ENCODE measurements at places on chromosomes 13 and 19.

- DNase-seq: no peak
Observed at GRCh38 chr13:111267784-111268183, 52.7 kb upstream of the TEX29 start.

DNA sequence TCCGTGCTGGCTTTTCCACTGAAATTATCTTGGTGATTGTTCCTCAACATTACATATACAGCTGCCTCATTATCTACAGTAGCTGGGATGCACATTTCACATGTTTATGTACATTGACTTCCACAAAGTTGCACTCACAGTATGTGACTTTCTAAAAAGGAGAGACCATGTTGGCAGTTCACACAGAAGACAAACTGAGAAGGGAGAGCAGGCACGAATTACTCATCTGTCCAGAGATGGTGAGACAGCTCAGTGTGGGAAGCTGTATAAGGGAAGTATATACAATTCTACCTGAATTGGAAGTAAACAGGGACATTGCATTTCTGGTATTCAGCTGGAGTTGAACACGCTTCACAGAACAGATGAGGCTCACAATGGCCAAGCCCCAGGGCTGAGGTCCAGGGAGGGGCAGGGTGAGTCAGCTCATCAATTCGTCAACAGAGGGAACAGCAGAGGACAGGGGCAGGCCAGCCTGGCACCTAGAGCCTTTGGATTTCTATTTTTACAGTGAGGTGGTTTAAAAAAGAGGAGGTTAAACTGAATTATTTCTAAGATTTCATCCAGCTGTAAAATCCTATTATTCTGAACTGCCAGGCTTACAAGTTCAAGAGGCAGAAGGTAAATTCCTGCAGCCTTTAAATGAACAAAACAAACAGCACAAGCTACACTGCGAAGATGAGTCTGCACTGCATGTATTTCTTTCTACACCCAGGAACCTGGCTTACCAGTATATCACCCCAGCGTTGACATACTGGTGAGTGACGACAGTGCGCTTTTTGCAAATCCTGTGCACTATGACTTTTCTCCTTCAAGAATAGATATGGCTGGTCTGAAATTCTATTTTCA, 9.8 kb downstream of the PARP4 start:
- DNase-seq: no peak

GRCh38 chr13:39515224-39515714, 87.7 kb downstream of the LHFPL6 start:
- DNase-seq: no peak

- DNase-seq: no peak
Observed at GRCh38 chr13:110471156-110471832, 90.2 kb downstream of the RAB20 start.

- no peak for DNase-seq
Observed at GRCh38 chr13:53010374-53011105, 18.1 kb upstream of the OLFM4 start.

- DNase-seq: peak; percentile 28
Observed at GRCh38 chr13:73715114-73715910, 418.9 kb downstream of the KLF12 start.

- no peak for DNase-seq
Observed at GRCh38 chr13:109408591-109409382, 377.6 kb downstream of the IRS2 start.

GRCh38 chr13:110067355-110068175, 239.4 kb downstream of the COL4A1 start:
- no peak for DNase-seq

- DNase-seq: no peak
Observed at GRCh38 chr13:45402641-45403040, 15.5 kb downstream of the SLC25A30 start.

DNA sequence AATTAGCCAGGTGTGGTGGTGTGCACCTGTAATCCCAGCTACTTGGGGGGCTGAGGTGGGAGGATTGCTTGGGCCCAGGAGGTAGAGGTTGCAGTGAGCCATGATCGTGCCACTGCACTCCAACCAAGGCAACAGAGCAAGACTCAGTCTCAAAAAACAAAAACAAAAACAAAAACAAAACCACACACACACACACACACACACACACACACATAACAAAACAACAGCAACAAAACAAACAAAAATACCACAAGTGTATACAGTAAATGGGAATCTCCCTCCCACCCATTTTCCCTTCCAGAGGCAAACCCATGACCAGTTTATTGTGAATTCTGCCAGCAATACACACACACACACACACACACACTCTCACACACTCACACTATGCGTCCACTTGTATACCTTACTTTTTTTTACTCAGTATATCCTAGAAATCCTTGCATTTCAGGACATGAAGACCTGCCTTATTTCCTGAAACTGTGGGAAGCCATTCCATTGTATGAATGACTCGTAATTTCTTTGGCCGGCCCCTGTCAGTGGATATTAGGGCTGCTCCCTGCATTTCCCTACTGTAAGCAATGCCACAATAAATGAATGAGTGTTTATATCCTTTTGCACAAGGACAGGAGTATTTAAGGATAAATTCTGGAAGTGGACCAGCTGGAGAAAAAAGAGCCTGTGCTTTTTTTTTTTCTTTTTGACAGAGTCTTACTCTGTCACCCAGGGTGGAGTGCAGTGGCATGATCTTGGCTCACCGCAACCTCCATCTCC, 6.9 kb upstream of the PLEKHF1 start:
- DNase-seq: no peak

DNA sequence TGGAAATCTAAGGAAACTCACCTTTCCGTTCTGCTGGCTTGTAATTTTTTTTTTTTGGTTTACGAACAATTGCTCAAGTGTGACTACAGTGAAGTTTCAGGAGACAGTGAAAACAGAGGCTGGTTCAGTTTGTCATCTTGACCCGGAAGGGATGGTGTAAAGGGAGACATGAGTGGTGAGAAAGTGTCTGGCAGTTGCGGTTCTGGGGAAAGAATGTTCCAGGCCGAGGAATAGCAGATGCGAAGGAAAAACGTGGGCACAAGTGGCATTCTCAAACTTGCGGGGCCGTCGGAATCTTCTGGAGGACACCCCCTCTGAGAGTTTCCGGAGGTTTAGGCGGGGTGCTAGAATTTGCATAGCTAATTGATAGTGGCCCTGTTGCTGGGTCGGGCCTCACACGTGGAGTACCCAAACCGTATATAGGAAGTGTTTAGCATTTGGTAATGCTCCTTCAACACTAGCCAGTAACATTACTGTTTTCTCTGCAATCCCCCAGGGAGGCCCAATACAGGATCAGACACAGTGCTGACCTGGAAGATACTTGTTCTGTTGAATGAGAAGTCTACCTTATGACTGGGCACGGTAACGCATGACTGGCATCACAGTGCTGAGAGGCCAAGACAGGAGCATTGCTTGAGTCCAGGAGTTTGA, 2.8 kb upstream of the TNFSF9 start:
- DNase-seq: no peak

DNA sequence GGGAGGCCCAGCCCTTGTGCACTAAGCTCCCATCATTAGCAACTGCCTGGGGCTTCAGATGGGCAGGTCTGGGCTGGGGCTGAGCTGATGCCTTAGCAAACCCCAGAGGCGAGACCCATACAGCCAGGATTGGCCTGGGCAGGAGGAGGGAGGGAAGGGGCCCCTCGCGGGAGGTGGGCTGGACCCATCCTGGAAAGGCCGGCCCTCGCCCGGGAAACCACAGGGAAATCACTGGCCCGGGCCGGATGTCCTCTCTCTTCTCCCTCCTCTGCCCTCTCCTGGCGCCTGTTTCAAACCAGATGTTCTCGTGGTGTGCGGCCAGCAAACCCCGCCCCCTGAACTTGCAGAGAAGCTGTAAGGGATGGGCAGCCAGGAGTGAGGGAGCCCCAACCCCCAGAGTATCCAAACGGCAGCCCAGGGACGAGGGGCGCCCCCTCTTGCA, 43.1 kb downstream of the TMEM255B start:
- DNase-seq: no peak

DNA sequence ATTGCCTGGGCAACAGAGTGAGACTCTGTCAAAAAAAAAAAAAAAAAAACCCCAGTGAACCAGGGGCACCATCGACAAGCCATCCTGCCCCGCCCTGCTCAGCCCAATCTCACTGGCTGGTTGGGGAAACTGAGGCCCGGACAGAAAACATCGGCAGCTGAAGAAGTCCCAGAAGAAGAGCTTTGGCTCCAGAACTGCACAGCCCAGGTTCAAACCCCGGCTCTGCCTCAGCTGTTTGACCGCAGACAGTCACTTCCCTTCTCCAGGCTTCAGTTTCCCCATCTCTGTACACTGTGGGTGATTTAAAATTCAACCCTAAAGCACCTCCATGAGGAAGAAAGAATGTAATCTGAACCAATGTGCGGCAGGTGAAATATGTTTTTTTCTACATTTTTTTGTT, 9.4 kb upstream of the SEMA6B start:
- DNase-seq: no peak

GRCh38 chr13:40384976-40385857, 281.2 kb downstream of the FOXO1 start:
- DNase-seq: no peak

DNA sequence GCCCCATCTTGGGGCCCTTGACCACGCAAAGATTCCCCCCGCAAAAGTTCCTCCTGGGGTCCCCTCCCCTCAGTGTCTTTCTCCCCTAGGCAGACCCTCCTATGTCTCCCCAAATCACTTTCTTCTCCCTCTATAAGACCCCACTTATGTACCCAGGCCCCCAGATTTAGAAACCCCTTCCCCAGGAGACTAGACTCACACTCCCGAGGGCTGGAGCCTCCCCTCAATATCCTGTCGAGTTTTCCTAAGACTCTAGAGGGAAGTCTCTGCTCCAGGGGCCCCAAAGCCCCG, 1.4 kb downstream of the SLC1A5 start:
- DNase-seq: no peak

DNA sequence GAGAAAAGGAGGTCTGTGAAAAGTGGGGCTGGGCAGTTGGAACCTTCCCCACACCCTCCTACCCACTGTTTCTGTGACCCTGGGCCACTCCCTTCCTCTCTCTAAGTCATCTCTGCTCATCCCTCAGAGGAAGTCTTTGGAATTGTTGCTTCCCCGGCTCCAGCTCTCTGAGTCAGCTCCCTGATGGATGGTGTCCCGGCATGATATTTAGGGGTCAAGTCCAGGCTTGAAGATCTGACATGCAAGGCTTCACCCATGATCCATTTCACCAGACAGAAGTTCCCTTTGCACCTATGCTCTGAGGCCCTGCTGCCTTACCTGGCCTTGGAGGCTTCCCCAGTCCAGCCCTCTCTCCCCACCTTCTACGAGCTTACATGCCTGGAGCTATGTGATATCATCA, 13.3 kb downstream of the EXOC3L2 start:
- no peak for DNase-seq

- DNase-seq: no peak
Observed at GRCh38 chr13:21242236-21242635, 65.8 kb downstream of the MRPL57 start.

DNA sequence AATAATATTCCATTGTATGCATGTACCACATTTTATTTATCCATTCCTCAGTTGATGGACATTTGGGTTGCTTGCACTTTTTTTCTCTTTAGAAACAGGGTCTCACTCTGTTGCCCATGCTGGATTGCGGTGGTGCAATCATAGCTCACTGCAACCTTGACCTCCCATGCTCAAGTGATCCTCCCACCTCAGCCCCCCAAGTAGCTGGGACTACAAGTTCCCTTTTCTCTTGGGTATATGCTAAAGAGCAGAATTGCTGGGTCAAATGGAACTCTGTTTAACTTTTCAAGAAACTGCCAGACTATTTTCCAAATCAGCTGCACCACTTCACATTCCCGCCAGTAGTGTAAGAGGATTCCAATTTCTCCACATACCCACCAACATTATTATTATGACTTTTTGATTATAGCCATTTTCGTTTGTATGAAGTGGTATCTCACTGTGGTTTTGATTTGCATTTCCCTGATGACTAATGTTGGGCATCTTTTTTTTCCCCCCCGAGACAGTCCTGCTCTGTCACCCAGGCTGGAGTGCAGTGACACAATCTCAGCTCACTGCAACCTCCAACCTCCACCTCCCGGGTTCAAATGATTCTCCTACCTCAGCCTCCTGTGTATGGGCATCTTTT, 7.6 kb upstream of the IPO5 start:
- no peak for DNase-seq

- no peak for DNase-seq
Observed at GRCh38 chr13:44870456-44870929, 118.8 kb downstream of the NUFIP1 start.

GRCh38 chr19:10863107-10863717, 8.1 kb upstream of the CARM1 start:
- no peak for DNase-seq

DNA sequence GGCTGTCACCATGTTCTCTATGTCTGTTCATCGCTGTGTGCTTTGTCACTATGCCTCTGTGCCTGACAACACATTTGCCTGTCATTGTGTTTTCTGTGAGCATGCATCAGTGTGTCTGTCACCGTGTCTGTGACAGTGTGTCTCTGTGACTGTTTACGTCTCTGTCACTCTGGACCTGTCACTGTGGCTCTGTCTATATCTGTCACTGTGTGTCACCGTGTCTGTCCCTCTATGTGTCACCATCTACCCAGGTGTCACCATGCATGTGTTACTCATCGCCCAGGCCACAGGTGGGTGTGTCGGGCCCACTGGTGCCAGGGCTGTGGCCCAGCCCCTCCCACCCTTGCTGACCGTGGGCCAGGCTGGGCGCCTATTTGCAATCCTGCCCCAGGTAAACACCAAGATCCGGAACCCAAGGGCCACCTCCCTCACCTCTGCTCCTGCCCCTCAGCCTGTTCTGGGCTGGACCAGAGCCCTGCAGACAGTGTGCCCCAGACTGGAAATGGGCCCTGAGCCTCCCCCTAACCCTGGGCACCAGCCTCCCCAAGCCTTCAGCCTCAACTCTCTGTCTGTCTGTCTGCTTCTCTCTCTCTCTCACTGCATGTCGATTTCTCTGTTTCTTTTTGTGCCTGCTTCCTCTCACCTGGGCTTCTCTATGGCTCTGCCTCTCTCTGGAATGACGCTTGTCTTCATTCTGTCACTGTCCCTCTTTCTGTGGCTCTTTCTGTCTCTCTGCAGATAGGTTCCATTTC, 7.7 kb downstream of the IRF2BP1 start:
- no peak for DNase-seq

DNA sequence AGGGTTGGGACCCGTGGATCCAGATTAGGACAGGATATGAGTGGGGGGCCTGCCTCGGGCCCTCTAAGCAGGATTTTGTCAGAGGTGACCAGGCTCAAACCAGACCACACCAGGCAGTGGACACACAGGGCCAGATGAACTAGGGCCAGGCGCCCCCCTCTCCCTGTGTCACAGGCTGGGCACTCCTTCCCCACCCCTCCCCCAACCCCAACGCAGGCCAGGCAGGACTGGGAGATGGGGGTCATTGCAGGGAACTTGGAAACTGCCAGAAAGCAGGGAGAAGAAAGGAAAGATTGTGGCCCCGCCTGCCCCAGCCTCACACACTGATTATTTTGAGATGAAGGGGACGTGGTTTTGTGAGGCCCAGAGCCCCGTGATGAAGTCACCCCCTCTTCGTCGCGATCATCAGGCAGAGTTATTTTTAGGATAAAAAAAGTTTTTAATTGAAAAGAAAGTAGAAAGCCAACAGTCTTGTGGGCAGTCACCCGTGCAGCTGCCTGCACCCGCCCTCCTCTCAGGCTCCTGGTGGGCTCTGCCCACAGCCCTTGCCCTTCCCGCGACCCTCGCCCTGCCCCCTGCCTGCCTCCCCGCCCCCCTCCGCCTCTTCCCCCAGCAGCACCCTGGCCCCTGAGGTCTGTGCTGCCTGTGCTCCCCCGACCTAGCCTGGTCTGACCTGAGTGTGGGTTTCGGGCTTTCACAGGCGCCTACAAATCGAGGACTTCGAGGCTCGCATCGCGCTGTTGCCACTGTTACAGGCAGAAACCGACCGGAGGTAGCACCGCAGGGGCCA, 1.9 kb upstream of the YJEFN3 start:
- DNase-seq: no peak

All from stimulated activated CD4-positive, alpha-beta T cell treated with anti-CD3 and anti-CD28 coated beads, Interleukin-1b, Interleukin-23, amount 100 ng/mL, for 4 hours (primary cell).